ENCODE measurements at places on chromosomes 7 and 10. TPM values are rescaled to one million over a fixed set of nuclear protein-coding genes. Genes with fewer than 3 reads are reported as not detected.

Gene FAM180A
- 13.3 TPM for total RNA-seq

Gene TRUB1
- total RNA-seq = 21.6 TPM

Gene UPK3BL1
- 13.7 TPM for total RNA-seq

Gene LRRC17
- 2.7 TPM for total RNA-seq

Gene CLEC5A
- 0.31 TPM for total RNA-seq

Gene FGF8
- total RNA-seq = not detected

Gene MEOX2
- 13.7 TPM for total RNA-seq

Gene TLX1
- total RNA-seq = 0.15 TPM

Gene PIP
- total RNA-seq = not detected

Gene CYP26C1
- not detected for total RNA-seq

Gene ITGA8
- total RNA-seq = 0.65 TPM

Gene SLC39A12
- total RNA-seq = not detected

Gene SEMA3A
- 0.32 TPM for total RNA-seq

Gene CFAP46
- 1.5 TPM for total RNA-seq

Gene ZCCHC24
- total RNA-seq = 47.2 TPM

Gene RELN
- 0.88 TPM for total RNA-seq

Gene LRRN3
- total RNA-seq = 2.3 TPM

Gene PDLIM1
- total RNA-seq = 322 TPM

Gene ICA1
- 61.9 TPM for total RNA-seq

Gene PGAM2
- total RNA-seq = 791 TPM

Gene HOXA9
- 0.29 TPM for total RNA-seq

Gene ABI1
- total RNA-seq = 29.2 TPM

Gene SPDYE5
- total RNA-seq = not detected

Gene AZGP1
- 58.9 TPM for total RNA-seq

Gene HYAL4
- total RNA-seq = not detected

Gene BICC1
- total RNA-seq = 4.0 TPM

Gene APBB1IP
- 19.6 TPM for total RNA-seq

Gene PDK4
- total RNA-seq = 2,756 TPM

Gene FZD1
- 21.0 TPM for total RNA-seq

Gene GIMAP6
- 30.5 TPM for total RNA-seq

Gene STRIP2
- total RNA-seq = 11.4 TPM

Gene CFAP58
- 3.2 TPM for total RNA-seq

Gene BTAF1
- 11.1 TPM for total RNA-seq

Gene ASB10
- total RNA-seq = 13.2 TPM

Gene PLAC9
- 33.8 TPM for total RNA-seq

Gene PRKAG2
- total RNA-seq = 105 TPM

Gene COL28A1
- total RNA-seq = 0.65 TPM

Gene ZNF786
- 3.1 TPM for total RNA-seq

Gene CNTNAP2
- total RNA-seq = not detected

Gene ADRA2A
- 0.44 TPM for total RNA-seq

Gene LRRC18
- not detected for total RNA-seq

Gene LDB3
- total RNA-seq = 1,374 TPM

Gene CRHR2
- total RNA-seq = 0.45 TPM

Gene SH2D4B
- not detected for total RNA-seq

Gene CALN1
- total RNA-seq = not detected

Gene HSPA12A
- total RNA-seq = 11.0 TPM

Gene TRIM50
- 0.72 TPM for total RNA-seq

Gene TFPI2
- 0.97 TPM for total RNA-seq

Gene LIPM
- total RNA-seq = not detected

Gene EPO
- not detected for total RNA-seq

All from heart left ventricle (tissue), 16 donors.